ENCODE measurements at places on chromosomes 7 and 10.

DNA sequence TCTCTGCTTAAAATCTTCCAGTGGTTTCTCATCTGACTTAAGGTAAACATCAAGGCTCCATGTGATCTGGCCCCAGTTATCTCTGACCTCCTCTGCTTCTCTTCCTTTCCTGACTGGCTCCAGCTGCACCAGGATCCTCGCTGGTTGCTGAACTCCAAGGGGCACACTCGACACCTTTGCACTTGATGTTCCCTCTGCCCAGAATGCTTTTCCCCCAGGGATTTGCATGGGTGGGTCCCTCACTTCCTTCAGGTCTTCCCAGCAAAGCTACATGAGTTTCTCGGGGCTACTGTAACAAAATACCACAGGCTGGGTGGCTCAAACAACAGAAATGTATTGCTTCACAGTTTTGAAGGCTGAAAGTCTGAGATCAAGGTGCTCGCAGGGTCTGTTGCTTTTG, 166.0 kb upstream of the CDCA7L start:
- no peak for DNase-seq

DNA sequence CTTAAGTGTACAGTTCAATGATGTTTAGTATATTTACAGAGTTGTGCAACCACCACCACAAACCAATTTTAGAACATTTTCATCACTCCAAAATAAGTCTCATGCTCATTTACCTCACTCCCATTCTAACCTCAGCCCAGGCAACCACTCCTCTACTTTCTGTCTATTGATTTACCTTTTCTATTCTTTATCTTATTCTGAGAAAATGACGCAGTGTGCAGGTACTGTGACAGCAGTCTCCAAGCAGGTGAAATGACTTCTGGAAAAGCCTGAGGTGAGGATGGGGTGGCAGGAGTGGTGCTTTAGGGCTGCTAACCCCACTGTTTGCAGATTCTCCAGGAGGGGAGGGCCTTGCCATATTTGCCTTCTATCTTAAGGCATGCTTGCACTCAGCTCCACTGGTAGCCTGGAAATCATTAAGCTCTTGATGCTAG, 39.5 kb downstream of the GARS1 start:
- no peak for DNase-seq

DNA sequence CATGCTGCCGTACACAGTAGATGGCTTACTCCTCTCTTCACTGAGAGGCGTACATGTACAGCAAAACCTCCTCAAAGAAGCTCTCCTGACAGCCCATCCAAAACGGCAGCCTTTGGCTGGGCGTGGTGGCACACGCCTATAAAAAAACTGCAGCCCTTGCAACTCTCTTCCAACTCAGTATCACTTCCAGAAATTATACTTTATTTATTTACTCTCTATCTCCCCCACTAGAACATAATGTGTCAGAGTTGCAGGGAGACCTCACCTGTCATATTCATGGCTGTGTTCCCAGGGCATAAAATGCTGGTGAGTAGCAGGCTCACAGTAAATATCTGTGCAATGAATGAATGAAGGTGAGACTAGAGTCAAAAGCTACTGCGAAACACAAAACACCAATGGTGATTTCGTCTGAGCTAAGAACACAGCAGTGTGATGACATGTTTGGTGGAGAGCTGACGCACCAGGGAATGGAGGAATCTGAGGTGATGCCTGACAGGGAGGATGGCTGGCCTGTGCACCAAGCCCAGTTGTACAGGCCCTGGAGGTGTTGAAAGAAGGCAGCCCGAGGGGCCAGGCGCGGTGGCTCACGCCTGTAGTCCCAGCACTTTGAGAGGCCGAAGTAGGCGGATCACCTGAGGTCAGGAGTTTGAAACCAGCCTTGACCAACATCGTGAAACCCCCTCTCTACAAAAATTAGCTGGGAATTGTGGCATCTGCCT, 55.3 kb downstream of the COBL start:
- DNase-seq, result no peak

DNA sequence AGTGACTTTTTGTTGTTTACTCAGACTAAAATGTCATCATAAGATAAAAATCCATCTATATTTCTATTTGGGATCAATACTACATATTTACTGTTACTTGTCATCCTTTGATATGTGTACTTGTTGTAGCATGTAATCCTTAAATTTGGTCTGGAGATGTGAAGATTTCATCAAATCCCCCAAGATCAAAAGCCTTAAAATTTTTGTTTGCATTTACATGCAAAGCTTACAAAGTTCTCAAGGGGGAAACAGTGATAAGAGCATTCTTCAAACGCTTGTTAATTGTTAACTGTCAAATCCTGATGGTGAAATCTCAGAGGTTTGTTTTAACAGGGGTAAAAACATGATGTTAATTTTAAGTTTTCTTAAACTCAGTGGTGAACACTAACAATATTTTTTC, 84.9 kb upstream of the SKAP2 start:
- DNase-seq, result no peak
